ENCODE measurements at places on chromosomes 1 and 21. TPM values are rescaled to one million over a fixed set of nuclear protein-coding genes. Genes with fewer than 3 reads are reported as not detected.
A peak's percentile ranks its signal among the peaks of the same experiment; 100 is the strongest.

GRCh38 chr1:181392613-181393220 is 90.6 kb upstream of the CACNA1E start:
- DNase-seq, result no peak

DNA sequence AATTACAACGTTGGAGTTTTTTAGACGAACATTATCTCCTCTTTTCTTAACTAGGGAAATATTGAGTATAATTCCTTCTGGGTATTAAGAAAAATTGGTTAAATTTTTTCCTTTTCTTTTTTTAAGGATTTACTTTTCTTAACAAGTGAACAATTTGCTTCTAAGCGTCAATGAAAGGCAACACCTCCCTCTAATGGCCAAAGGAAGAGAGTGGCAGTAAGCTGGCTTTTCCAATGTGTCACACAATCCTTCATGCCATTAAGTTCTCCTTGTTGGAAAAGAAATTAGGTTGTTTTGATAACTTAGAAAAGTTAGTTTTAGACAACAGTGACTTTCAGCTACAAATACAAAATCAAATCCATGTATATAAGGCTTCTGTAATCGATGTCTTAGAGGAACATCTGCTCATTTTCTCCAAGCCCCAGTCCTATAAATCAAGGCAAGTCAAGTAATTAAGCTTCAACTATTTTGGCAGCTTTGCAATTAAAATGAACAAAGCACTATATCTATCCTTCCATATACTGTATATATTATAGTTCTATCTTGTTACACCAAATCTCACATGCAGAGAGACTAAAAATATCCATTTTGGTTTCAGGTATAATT is 62.8 kb downstream of the EDEM3 start:
- peak; percentile 35 for DNase-seq

RASAL2 gene
- 30.2 TPM for total RNA-seq

C1orf226 gene
- total RNA-seq, result 8.5 TPM
